ENCODE measurements at places on chromosomes 12 and 14.

GRCh38 chr12:16796168-16796567 lies 190.2 kb upstream of the LMO3 start:
- no peak for DNase-seq

DNA sequence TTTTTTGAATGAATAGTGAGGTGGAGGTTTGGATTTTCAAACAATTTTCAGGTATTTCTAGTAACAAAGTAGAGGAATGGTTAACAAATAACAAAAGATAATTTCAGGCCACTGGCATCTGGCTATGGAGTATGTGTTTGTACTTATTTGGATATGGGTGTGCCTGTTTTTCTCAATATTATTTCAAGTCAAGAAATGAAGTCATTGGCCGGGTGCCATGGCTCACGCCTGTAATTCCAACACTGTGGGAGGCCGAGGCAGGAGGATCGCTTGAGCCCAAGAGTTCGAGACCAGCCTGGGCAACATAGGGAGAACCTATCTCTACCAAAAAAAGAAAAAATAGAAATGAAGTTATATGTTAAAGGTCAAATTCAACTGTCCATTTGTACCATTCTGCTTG lies 13.9 kb downstream of the SLC35E3 start:
- no peak for DNase-seq

- no peak for DNase-seq
These were observed 55.5 kb upstream of the DYRK2 start for GRCh38 chr12:67593041-67593440.

DNA sequence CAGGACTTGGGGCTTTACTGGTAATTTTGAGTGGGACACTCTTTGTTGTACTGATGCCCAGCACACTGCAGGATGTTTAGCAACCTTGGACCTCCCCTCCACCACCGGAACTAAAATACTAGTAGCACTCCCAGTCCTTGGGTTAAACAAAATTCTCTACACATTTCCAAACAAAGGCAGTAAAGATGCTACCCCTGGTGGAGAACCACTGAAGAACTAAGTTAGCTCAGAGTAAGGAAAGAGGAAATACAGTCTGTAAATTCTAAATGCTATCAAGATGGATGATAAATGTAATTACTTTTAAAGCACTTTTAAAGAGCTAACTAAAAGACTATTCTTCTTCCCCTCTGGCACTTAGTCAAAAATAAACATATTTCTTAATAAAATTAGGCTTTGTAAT lies 64.1 kb downstream of the LRP6 start:
- DNase-seq: no peak

Data from AG09309 (cell line).